T-helper 9 cell (primary cell): ENCODE measurements at places on chromosomes 7 and 10.

DNA sequence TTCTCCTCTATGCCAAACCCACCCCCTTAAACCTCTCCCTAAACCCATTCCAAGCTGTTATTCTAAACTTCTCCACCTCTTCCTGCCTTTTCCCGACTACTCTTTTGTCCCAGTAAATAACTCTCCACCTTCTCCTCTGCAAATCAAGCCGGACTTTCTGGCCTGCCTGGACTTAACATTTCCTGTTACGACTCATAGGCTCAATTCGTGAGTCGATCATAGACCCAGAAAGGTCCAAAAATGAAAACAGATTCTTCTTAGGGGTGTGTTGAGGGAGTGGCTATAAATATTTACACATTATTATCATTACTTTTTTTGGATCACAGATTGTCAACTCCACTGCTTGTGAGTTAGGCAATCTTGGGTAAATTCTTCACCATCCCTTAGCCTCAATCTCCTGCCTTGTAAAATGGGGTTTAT is 59.0 kb upstream of the HABP2 start:
- no peak for DNase-seq

- no peak for DNase-seq
Observed at GRCh38 chr10:114026189-114027040, 17.3 kb upstream of the ADRB1 start.

DNA sequence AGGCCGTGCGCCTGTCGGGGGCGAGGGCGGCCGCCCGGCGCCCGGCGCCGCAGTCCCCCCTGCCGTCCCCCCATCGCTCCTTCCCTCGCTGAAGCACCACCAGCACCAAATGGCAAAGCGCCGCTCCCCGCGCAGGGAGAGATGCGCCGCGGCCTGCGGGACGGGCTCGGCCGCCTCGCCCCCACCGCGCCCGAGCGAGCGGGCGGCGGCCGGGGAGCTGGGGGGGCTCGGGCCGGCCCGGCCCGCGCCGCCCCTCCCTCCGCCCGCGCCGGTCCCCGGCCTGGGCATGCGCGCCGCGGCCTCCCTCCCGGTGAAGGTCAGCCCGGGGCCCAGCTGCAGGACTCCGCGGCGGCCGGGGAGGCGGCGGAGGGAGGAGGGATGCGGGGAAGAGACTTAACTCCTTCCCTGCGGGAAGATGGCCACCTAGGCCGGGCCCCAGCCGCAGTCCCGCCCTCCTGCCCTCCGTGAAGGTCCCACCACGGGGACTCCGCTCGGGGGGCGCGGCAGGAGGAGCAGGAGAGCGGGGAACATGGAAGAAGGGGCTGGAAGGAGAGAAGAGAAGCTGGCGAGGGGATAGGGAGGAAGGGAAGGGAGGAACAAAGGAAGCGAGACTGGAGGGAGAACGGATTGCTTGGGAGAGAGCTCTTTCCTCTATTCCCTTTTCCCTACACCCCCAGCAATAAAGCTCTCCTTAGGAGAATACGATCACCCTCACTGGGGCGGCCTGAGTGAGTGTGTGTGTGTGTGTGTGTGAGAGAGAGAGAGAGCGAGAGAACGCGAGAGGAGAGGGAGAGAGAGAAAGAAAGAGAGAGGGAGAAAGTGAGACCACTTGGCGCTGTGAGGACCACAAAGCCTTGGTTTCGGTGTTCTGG is 3.4 kb upstream of the SMARCD3 start:
- no peak for DNase-seq

DNA sequence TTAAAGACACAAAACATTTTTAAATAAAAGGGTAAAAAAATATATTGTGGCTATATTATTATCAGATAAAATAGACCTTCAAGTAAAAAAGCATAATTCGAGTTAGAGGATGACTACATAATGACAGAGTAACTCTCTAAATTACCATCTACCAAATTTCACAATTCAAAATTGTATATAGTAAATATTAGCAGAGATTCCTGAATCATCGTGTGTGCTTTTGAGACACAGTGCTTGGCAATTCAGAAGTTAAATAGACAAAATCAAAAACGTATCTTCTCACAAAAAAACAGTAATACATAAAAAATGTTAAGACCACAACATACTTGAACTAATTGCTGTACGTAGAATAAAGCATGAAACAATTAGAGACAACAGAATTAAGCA is 110.4 kb downstream of the AHR start:
- no peak for DNase-seq

- DNase-seq = no peak
Observed at GRCh38 chr7:148434181-148434757, 156.3 kb upstream of the C7orf33 start.

DNA sequence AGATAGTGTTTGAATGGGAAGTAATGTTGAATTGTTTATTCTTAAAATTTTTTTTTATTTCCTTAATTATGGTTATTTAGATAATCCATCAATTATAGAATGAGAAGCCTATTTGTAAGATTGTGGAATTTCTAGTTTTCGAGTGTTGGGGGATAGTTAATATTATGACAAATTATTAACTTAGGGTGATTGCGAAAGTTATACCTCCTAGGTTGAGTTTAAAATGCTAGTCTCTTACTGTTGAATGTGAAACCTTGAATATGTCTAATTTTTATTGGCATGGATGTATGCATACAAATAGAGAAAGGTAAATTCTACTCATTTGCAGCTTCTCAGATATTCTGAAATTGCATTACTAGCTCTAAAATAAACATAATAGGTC is 43.2 kb downstream of the BICC1 start:
- DNase-seq = no peak

- DNase-seq = no peak
Observed at GRCh38 chr7:121620953-121621606, 225.0 kb upstream of the FAM3C start.

- DNase-seq = no peak
Observed at GRCh38 chr7:148847815-148848734, 36.0 kb downstream of the EZH2 start.

- DNase-seq = no peak
Observed at GRCh38 chr7:64775289-64775688, 18.9 kb upstream of the ZNF138 start.

DNA sequence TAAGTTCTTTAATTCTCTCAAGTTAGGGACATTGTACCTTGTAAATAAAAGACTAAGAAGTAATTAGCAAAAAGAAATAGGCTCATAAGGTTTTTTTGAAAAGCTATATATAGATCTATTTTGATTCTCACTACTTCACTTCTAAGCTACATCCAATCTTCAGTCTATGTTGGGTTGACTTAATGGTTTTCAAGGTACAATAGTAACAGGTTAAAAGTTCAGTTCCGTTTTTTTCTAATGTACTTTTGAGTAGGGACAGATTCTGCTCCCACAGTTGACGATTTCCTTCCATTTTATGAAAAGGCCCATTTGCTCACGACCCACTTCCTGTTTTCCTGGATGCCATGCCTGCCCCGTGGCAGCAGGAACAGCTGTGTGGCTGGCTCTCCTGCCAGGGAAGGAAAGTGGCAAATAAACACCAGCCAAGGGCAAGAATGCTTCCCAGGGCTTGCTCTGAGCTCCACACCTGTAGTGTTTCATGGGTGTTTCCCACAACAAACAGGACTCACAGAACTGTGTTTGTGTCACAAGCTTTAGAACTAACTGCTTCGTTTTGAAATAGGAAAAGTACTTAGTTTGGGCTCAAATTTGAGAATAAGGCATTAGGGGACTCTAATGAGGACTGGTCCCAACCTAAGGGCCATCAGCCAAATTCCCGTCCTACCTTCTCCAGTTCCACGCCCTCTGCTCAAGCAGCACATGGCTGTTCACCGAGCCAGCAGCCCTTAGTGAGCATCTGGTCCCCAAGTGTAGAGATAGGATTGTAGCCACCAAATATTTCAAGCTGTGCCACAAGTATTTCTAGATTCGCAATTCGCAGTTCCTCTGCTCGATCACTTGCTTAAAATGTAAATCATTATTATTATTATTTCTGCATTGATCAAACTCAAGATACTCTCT is 240.7 kb downstream of the COBL start:
- no peak for DNase-seq

GRCh38 chr7:29039821-29040578 is 81.9 kb upstream of the TRIL start:
- no peak for DNase-seq

DNA sequence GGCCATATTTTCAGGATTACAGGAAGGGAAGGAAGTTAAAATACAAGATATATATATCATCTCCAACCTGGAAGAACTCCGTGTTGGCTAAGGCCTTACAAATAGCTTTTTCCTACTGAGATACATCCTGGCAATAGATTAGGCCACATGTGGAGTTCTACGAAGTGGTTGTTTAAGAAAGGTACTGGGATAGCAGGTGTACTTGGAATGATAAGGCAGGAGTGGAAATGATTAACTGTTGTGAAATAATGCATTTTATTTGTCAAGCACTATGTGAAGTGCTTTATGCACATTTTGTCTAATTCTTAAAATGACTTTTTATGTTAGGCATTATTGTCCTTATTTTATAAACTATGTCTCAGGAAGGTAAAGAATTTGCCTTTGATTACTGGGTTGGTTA is 18.9 kb upstream of the SMIM30 start:
- no peak for DNase-seq

- DNase-seq = no peak
Observed at GRCh38 chr7:33076737-33077136, 14.2 kb upstream of the NT5C3A start.

- no peak for DNase-seq
Observed at GRCh38 chr7:13560441-13560840, 429.0 kb downstream of the ETV1 start.

GRCh38 chr10:132627666-132628531 is 90.3 kb downstream of the INPP5A start:
- no peak for DNase-seq

DNA sequence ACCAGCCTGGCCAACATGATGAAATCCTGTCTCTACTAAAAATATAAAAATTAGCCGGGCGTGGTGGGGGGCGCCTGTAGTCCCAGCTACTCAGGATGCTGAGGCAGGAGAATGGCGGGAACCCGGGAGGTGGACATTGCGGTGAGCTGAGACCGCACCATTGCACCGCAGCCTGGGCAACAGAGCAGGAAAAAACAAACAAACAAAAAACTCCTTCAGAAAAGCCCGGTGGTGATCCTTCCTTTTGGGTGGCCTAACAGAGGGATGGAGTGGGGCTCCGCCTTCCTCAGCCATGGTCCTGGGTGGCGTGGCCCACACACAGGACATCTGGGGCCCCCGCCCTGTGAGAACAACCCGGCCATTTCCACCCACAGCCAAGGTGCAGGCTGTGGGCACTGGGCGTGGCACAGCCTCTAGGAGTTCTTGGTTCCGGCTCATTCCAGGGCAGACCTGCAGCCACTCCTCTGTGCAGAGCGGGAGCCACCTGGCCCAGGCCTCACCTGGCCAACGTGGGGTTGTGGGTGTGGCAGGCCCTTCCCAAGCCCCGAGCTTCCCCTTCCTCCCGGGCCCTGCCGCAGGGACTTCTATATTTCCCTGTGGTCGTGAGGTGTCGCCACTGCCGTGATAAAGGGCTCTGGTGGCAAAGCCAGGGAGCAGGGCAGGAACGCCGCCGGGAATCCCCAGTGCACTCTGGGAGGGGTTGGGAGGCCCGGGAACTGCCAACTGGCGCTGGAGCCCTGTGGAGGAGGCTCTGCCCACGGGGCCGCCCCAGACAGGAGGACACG is 37.6 kb downstream of the GET4 start:
- no peak for DNase-seq

- DNase-seq = no peak
Observed at GRCh38 chr7:101390901-101391301, 28.2 kb downstream of the COL26A1 start.

DNA sequence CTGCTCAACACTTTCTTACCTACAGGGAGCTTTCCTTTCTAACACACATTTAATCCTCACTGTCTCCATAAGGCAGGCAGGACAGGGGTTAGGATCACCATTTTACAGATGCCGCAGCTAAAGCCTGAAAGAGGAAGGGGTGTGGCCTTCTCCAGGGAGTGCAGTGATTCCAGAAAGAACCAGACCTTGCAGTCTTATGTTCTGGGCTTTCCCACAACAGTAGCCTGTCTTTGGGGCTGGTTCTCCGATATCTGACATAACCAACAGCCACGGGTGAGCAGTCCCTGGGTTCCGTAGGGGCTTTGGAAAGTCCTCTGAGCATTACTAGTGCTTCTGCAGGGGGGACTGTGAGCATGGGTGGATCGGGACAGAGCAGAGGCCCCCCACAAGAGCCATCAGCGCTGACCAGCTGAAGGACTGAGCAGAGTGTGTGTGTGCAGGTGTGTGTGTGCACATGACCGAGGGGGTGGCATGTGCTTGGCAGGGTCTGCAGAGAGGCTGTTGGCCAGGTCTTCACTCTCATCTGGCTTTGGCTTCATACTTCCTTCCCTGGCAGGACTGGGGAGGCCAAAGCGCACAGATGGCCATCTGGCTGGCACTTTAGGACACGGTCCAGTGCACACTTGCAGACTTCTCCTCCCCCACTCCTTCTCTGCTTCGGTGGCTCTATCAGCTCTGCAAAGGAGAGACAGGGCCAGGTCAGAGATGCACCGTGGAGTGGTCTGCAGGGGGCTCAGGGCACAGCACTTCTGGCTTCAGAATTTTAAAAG is 400.3 kb downstream of the RPS24 start:
- DNase-seq = no peak

DNA sequence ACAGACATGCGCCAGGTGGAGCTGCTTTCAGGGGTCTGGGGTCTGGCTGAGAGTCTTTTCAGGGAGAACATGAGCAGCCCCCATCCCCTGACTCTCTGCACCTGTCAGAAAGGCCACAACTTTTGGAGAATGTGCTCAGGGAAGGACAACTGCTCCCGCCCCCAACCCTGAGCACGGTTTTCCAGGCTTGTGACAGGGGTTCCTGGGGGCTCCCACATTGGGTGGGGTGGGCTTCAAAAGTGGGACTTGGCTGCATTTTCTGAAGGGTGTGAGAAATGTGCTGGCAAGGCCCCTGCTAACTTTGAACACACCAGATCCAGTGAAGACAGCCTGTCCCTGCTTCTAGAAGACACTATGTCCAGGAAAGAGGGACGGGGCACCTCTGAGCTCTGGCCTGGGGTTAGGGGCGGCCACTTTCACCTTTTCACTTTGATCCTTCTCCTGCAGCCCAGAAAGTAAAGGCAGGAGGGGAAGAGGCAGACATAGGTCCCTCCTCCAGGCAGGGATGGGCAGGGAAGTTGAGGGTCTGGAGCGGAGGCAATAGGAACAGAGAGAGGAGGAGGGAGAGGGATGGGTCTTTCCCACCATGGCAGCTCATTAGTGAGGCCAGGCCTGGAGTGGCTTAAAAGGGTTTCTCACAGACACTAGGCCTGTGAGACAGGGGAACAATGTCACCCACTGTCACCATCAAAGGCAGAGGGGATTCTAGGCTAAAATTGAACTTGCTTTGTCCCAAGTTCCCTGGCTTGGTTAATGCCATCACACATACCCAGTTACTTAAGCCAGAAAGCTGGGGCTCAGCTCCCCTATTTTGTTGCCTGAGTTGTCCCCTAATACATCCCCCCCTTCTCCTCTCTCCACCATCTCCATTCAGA is 1.5 kb downstream of the KCP start:
- DNase-seq = no peak

GRCh38 chr7:152543799-152544198 is 108.0 kb upstream of the KMT2C start:
- no peak for DNase-seq
